ENCODE measurements at places on chromosomes 7 and 10.

GRCh38 chr10:95516774-95517373 is 44.3 kb downstream of the SORBS1 start:
- DNase-seq = no peak

DNA sequence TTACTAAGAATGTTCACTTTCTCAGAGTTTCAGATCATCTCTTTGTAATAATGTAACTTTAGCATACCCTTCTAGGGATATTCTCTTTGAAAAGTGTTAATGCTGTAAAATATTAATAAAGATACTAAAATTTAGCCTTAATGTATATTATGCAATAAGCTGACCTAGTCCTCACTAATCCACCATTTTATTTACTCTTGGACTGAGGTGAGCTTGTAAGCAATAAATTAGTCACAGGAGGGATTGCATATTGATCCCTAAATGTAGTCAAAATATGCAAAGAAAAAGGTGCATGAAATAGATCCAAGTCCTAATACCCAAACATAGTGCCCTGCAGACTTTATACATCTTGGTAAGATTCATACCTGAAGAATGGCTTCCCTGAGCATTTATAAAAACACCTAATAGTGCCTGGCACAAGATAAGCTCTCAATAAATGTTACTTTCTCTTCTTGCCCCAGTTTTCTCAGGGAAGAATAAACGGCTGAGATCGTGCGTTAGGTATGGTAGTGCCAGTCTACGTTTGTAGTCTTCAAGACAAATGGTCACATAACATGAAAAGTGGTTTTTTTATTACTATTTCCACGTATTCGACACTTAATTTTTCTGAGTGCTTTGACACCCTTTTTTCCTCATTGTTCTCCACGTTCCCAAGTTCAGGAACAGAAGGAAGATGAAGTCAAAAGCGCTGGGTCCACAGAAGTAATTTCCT is 14.3 kb downstream of the INSIG1 start:
- no peak for DNase-seq

DNA sequence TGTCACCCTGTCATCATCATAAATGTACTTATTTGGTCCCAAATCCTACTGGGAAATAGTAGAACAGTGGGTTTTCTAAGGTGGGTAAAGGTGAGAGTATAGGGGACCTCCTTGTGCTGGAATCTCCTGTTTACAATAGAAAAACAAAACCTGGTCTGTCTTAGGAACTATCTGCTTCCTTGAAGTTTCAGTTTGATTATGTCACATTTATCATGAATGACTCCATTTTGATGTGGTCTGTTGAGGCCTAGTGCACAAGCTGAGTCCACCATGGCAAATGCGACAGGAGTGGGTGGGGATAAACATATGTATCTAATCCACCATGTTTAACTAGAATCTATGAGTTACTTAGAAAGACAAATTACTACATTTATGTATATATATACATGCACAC is 13.0 kb upstream of the REPIN1 start:
- DNase-seq = no peak

DNA sequence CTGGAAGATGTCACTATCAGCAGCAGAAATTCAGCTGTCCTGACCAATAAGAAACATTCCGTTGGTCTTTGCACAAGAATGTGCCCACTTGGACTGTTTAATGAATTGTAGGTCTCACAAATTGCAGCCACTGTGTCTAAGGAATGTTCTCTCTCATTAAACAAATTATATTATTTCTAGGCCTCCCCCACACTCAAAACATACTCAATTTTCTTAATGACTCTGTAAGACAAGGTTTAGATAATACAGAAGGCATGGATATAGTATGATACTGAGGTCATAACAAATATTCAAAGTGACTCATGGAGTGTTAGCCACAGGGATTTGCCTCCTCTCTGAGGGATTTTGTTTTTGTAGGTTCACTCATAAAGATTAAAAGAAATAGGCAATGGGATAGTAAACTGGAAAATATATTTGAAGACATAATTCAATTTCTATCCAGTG is 197.5 kb downstream of the PTN start:
- DNase-seq = no peak

GRCh38 chr10:120138689-120139088 is 246.2 kb downstream of the SEC23IP start:
- no peak for DNase-seq

DNA sequence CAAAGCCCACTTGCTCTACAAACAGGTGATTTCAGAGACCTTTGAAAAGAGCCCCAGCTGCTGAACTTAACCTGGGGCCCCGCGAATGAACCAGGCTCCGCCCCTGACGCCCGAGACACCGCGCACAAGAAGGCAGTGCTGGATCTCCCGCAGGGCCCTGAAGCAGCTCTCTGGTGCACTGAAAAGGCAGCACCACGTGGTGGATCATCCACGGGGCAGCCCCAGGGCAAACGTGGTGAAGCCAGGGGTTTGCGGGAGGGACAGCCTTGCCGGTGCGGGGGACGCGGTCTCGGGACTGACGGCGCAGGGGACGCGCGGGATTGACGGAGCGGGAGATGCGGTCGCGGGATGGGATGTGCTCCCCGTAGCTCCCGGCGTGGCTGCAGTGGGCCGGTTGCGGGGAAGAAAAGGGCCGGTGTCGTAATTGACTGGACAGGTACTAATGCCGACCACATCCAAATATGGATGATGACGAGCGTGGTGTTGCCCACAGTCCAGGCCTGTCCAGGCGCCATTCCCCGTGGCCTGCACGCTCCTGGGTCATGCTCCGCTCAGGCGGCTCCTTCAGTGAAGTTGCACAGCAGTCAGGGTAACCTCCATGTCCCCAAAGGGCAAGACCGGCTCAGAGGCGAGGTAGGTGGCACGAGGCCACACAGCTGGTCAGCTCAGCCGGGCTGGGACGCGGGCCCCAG is 421.1 kb downstream of the DNAJB6 start:
- no peak for DNase-seq
